ENCODE measurements at places on chromosomes 12 and 14. TPM values are rescaled to one million over a fixed set of nuclear protein-coding genes. Genes with fewer than 3 reads are reported as not detected.
A peak's percentile ranks its signal among the peaks of the same experiment; 100 is the strongest.

The PPP4R4 gene
- 0.30 TPM for total RNA-seq

The JDP2 gene
- total RNA-seq, result 13.4 TPM

GRCh38 chr14:51400139-51400538 lies 160.1 kb downstream of the TMX1 start:
- no peak for DNase-seq

GRCh38 chr12:102741196-102741595 lies 175.8 kb downstream of the PAH start:
- no peak for DNase-seq

DNA sequence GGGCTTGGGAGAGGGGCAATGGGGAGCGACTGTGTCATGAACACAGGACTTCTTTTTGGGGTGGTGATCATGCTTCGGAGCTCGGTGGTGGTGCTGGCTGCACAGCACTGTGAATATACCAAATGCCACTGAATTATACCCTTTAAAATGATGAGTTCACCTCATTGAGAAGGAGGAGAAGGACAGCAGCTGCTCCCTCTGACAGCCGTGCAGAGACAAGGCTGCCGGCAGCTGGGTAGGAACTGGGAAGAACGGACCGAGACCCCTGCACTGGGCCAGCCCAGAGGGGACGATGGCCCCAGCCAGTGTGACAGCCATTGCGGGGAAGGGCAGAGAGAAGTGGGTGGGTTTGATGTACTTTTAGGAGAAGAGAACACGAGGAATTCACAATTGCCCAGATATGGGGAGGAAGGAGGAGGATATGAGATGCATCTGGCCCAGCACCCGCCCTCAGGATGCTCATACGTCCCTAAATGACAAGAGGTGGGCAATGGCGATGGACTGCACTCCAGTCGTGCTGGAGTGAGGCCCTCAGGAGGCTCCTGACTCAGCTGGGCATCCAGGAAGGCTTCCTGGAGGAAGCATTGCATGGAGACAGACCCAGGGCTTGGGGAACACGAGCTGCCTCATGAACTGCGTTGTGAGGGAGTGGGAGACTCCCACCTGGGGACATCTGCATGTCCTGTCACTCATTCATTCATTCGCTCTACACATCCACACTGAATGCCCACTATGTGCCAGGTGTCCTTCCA lies 64.3 kb upstream of the C14orf180 start:
- DNase-seq, result peak; percentile 66

DNA sequence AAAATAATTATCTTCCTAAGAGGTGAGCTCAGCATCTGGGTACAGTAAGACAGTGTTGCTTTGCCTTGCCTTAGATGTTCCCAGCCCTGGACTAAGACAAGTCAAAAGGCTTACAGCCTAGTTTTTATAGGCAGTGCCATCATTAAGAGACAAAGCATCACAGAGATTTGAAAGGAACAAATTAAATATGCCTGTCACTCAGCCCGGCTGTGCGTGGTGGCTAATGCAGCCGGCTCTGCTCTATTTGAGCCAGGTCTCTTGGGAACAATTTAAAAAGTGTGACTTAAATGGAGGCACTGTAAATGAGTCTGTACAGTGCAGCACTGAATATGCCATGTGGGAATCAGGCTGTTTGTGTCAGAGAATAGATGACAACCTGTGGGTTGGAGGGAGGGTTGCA lies 1687.4 kb upstream of the FLRT2 start:
- no peak for DNase-seq
